Liver (tissue), 10 donors: ENCODE measurements at places on chromosomes 4 and X. TPM values are rescaled to one million over a fixed set of nuclear protein-coding genes. Genes with fewer than 3 reads are reported as not detected.

GRCh38 chrX:47112316-47112954 is 32.1 kb downstream of the NDUFB11 start:
- peaks cover 2% of the 10 kb centered on the region for H3K27me3 ChIP-seq
- DNase-seq: no peak
- H3K4me1 ChIP-seq: no peaks in the 10 kb centered on the region
- no peak overlapping the region for H3K4me3 ChIP-seq
- H3K27ac ChIP-seq: no peak overlapping the region
- H3K36me3 ChIP-seq: no peaks in the 10 kb centered on the region

DNA sequence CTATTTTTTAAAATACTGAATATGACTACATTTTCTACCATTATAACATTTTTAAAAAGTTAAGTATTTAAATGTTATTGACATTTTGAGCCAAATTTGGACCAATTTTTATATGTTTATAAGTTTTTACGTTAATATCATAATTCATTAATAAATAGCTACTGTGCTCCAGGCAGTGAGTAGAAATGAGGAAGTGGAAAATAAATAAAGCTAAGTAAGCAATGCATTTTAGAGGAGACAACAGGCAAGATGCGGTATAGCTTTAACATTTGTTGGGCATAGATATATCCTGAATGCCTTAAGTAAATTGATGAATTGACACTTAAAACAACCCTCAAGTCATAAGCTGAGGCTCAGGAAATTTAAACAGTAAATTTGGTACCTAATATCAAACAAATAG is 474.8 kb downstream of the PCDH10 start:
- no peak for DNase-seq
- H3K27me3 ChIP-seq: no peaks in the 10 kb centered on the region
- no peak overlapping the region for H3K27ac ChIP-seq
- H3K36me3 ChIP-seq: no peaks in the 10 kb centered on the region
- H3K4me1 ChIP-seq: no peaks in the 10 kb centered on the region

GRCh38 chr4:71878376-71878775 is 94.5 kb upstream of the GC start:
- no peak for DNase-seq
- H3K36me3 ChIP-seq: no peaks in the 10 kb centered on the region
- no peaks in the 10 kb centered on the region for H3K4me1 ChIP-seq

DNA sequence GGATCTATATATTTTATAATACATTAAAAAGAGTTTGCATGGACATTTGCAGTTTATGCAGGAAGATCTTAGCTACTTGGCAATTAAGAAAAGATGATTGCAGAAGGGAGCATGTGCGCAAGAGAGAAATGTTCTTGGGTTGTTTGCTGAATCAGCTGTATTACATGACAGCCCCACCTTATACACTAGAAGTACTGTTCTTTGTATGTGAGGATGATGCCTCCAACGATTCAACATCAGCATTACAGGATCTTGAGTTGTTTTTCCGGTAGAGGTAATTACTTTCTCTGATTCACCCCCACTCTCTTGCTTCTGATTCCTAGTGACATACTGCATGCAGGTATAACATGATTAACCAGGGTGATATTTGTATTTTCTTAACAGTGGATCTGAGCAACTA is 140.8 kb downstream of the PCDH7 start:
- no peaks in the 10 kb centered on the region for H3K4me1 ChIP-seq
- H3K4me3 ChIP-seq: no peak overlapping the region
- H3K27me3 ChIP-seq: no peaks in the 10 kb centered on the region
- no peaks in the 10 kb centered on the region for H3K36me3 ChIP-seq
- no peak overlapping the region for H3K27ac ChIP-seq

Gene RTL3
- not detected for total RNA-seq

Gene H2BW2
- total RNA-seq: not detected

GRCh38 chr4:156686120-156686519 is 285.5 kb downstream of the PDGFC start:
- no peaks in the 10 kb centered on the region for H3K36me3 ChIP-seq
- H3K27me3 ChIP-seq: no peaks in the 10 kb centered on the region
- no peak for DNase-seq
- no peak overlapping the region for H3K4me3 ChIP-seq
- no peaks in the 10 kb centered on the region for H3K4me1 ChIP-seq

- no peaks in the 10 kb centered on the region for H3K36me3 ChIP-seq
- H3K4me1 ChIP-seq: peaks cover 16% of the 10 kb centered on the region
- no peak for DNase-seq
- H3K4me3 ChIP-seq: no peak overlapping the region
- no peak overlapping the region for H3K27ac ChIP-seq
- no peaks in the 10 kb centered on the region for H3K27me3 ChIP-seq
These were observed 282.7 kb downstream of the ANKRD50 start for GRCh38 chr4:124429746-124430250.

Gene ENPEP
- total RNA-seq: 41.5 TPM

DNA sequence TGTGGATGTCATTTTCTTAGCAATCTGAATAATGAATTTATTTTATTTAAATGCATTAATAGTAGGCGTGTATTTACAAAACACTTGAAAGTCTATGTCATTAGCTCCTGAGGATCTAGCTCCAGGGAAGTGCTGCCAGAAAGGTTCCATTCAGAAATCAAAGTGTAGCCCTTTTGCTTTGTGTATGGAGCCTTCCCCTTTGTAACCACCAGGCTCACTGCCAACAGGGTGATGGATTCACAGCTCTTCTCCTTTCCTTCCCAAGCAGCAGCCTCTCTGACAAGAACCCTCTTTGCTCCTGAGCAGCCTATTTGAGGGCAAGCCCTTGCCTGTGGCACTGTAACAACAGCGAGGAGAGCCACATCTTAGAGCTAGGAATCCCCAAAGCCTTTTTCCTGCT is 286.0 kb upstream of the RASGEF1B start:
- H3K27me3 ChIP-seq: no peaks in the 10 kb centered on the region
- H3K27ac ChIP-seq: no peak overlapping the region
- H3K4me1 ChIP-seq: no peaks in the 10 kb centered on the region
- no peaks in the 10 kb centered on the region for H3K36me3 ChIP-seq

- no peak overlapping the region for H3K27ac ChIP-seq
- DNase-seq: no peak
These were observed 35.6 kb upstream of the MAGEA8 start for GRCh38 chrX:149845385-149845784.
